ENCODE measurements at places on chromosomes 3 and 15.

GRCh38 chr3:10242182-10243065, 5.8 kb upstream of the TATDN2 start:
- no peak overlapping the region for H3K27ac ChIP-seq
- DNase-seq = no peak
- no peak overlapping the region for H3K4me3 ChIP-seq
- H3K27me3 ChIP-seq = no peaks in the 10 kb centered on the region

DNA sequence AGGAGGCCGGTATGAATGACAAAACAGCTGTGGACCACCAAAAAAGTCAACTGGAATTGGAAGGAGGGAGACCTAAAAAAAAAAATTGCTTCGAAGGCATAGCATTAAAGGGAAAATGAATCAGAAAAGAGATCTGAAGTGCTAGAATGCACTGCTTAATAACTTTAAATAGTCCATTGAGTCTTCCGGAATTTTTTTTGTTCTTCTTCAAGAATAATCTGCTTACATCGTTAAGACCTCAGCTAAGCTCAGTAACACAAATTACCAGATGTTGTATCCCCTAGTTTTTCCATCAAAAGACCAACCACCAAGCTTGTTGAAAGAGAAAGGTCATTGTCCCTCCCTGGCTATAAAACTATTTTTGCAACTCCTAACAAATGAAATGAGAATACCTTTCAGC, 560.5 kb downstream of the NR2F2 start:
- DNase-seq = no peak
- H3K4me3 ChIP-seq = no peak overlapping the region
- H3K36me3 ChIP-seq = no peaks in the 10 kb centered on the region

GRCh38 chr15:73321496-73322450, 47.0 kb downstream of the HCN4 start:
- H3K27me3 ChIP-seq = peaks cover 8% of the 10 kb centered on the region
- no peak overlapping the region for H3K4me3 ChIP-seq
- H3K4me1 ChIP-seq = no peaks in the 10 kb centered on the region
- H3K36me3 ChIP-seq = no peaks in the 10 kb centered on the region
- H3K27ac ChIP-seq = no peak overlapping the region

DNA sequence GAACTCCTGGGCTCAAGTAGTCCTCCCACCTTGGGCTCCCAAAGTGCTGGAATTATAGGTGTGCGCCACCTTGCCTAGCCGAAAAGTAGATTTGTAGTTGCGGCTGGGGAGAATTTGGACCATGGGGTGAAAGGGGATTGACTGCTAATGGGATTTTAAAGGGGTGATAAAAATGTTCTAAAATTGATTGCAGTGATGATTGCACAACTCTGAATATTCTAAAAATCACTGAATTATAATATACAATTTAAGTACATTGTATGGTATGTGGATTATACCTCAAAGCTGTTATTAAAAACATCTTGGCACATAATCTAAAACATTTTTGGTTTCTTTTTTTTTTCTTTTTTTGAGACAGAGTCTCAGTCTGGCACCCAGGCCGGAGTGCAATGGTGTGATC, 3.9 kb downstream of the PRC1 start:
- no peaks in the 10 kb centered on the region for H3K27me3 ChIP-seq
- DNase-seq = no peak
- H3K36me3 ChIP-seq = no peaks in the 10 kb centered on the region

- no peaks in the 10 kb centered on the region for H3K27me3 ChIP-seq
- DNase-seq = no peak
- H3K4me3 ChIP-seq = no peak overlapping the region
- H3K4me1 ChIP-seq = peaks cover 7% of the 10 kb centered on the region
- H3K27ac ChIP-seq = peak overlapping the region; percentile 40
Observed at GRCh38 chr3:46914849-46915248, 37.3 kb downstream of the PTH1R start.

- no peak for DNase-seq
- no peak overlapping the region for H3K4me3 ChIP-seq
- no peak overlapping the region for H3K27ac ChIP-seq
- peaks cover 29% of the 10 kb centered on the region for H3K27me3 ChIP-seq
- H3K36me3 ChIP-seq = no peaks in the 10 kb centered on the region
- peaks cover 12% of the 10 kb centered on the region for H3K4me1 ChIP-seq
Observed at GRCh38 chr3:194368918-194369317, 625 bp downstream of the LRRC15 start.

DNA sequence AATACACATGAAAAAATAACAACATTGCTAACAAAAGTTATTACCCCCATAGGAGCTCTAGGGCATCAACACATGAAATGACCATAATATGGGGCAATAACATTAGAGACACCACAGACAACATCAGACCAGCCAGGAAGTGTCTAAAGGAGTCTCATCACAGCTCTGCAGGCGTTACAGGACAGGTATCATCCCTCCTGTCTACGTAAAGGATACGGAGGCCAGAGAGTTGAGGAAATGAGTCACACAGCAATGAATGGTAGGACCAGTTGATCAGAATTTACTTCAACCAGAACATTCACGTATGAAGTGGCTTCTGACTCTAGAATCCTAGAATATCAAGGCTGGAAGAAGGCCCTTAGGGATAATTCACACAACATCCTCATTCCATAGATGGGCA, 1.8 kb downstream of the NME9 start:
- peaks cover 23% of the 10 kb centered on the region for H3K4me1 ChIP-seq
- H3K27me3 ChIP-seq = no peaks in the 10 kb centered on the region
- no peak overlapping the region for H3K27ac ChIP-seq
- DNase-seq = no peak
- no peak overlapping the region for H3K4me3 ChIP-seq
- no peaks in the 10 kb centered on the region for H3K36me3 ChIP-seq

DNA sequence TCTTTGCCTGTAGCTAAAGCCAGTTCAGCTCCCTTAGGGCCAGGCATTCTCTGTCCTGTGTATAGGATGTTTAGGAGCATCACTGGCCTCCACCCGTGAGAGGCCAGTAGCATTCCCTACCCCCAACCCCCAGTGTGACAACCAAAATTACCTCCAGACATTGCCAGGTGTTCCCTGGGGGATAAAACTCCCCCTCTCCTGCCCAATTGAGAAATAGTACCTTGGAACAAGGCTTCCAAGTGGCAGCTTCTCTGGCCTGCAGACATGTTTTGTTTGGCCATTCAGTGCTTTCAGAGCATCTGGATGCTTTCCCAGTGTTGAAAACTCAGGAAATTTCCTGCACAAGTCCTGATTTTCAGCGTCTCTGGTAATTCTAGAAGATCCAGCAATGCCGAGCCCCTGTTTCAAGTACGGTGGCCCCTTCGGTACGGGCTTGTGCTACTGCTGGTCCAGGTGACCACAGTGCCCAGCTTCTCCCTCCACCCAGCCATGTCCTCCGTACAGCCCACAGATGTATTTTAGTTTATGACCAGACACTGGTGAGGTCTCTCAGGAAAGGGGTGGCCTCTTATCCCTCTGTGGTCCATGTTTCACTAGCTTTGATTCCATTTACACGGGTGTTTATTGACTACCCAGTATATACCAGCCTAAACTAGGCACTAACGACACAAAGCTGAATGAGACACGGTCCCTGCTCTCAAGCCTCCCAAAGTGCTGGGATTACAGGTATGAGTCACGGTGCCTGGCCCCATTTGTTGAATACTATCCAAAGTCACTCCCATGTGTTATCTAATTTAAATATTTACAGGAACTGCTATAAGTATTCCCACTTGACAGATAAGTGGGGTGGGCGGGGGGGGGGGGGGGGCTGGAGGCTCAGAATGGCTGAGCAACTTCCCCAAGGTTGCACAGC, 125.4 kb upstream of the RAD18 start:
- H3K36me3 ChIP-seq = no peaks in the 10 kb centered on the region
- no peak overlapping the region for H3K4me3 ChIP-seq
- peaks cover 13% of the 10 kb centered on the region for H3K4me1 ChIP-seq
- no peaks in the 10 kb centered on the region for H3K27me3 ChIP-seq
- DNase-seq = no peak

DNA sequence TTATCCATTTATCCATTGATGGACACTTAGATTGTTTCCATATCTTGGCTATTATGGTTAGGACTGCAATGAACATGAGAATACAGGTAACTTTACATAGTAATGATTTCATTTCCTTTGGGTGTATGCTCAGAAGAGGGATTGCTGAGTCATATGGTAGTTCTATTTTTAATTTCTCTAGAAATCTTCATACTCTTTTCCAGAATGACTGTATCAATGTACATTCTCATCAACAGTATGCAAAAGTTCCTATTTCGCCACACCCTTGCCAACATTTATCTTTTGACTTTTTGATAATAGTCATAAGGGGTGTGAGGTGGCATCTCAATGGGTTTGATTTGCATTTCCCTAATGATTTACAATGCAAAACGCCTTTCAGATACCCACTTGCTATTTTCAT, 6.2 kb upstream of the NIPA1 start:
- no peaks in the 10 kb centered on the region for H3K36me3 ChIP-seq
- H3K27me3 ChIP-seq = no peaks in the 10 kb centered on the region
- no peak for DNase-seq
- no peaks in the 10 kb centered on the region for H3K4me1 ChIP-seq
- H3K27ac ChIP-seq = no peak overlapping the region

DNA sequence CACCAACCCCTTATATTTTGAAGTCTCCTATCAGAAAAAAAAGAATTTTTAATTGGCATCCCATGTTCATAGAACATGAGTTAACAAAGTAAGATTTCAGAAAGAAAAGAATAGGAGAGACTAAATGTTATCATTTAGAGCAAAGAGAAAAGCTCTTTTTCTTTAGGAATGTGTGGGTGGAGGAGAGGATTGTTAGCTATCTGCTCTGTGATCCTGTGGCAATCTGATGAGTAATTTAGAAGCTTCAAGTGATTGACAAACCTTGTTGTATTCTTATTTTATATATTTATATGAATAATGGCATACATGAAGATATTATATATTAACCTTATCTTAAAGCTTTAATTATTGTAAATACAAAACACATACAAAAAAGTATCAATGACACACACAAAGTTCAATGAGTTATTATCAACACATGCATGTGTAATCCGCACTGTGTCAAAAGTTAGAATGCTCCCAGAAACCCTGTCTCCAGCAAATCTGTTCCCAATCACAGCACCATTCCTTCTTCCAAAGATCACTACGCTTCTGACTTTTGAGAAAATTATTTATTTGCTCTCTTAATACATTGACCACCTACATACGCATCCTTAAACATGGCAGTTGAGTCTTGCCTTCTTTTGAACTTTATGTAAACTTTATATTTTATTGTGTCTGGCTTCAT, 907.4 kb downstream of the MCTP2 start:
- DNase-seq = no peak
- H3K36me3 ChIP-seq = no peaks in the 10 kb centered on the region
- H3K4me1 ChIP-seq = no peaks in the 10 kb centered on the region
- no peaks in the 10 kb centered on the region for H3K27me3 ChIP-seq
- no peak overlapping the region for H3K4me3 ChIP-seq

DNA sequence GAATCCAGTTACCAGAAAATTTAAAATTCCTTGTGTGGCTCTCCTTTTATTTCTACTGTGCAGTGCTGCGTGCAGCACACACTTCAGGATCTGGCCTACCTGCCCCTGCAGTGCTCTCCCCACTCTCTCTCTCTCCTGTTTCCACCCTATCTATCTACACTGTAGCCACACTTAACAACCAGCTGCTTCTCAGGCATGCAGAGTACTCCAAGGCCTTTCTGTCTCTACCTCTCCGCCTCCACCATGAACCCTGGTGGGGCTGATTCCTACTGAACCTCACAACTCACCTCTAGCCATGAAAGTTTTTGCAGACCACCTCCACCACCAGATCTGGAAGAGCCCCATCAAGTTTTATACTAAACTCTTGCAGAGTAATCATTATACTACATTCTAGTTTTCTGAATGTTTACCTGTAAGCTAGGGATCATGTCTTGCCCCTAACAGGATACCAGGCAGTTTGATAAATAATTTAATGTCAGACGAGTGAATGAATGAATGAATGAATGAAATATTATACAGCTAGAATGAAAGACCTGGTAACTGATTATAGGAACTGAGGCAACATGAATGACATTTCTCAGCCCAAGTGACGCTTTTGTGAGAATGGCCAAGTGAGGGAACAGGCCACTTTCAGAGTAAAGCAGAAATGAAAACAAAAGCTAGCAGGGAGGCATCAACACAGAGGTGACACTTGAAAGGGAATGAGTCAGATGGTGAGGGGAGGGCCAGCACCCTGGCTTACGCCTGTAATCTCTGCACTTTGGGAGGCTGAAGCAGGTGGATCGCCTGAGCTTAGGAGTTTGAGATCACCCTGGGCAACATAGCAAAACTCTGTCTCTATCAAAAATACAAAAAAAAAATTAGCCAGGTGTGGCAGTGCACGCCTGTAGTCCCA, 363.5 kb downstream of the FOXP1 start:
- no peak for DNase-seq
- H3K4me3 ChIP-seq = no peak overlapping the region
- peaks cover 10% of the 10 kb centered on the region for H3K4me1 ChIP-seq
- no peak overlapping the region for H3K27ac ChIP-seq
- no peaks in the 10 kb centered on the region for H3K36me3 ChIP-seq
- H3K27me3 ChIP-seq = no peaks in the 10 kb centered on the region

- no peak overlapping the region for H3K27ac ChIP-seq
- no peak overlapping the region for H3K4me3 ChIP-seq
- H3K27me3 ChIP-seq = no peaks in the 10 kb centered on the region
- DNase-seq = no peak
Observed at GRCh38 chr3:93962798-93963197, 10.9 kb downstream of the PROS1 start.

DNA sequence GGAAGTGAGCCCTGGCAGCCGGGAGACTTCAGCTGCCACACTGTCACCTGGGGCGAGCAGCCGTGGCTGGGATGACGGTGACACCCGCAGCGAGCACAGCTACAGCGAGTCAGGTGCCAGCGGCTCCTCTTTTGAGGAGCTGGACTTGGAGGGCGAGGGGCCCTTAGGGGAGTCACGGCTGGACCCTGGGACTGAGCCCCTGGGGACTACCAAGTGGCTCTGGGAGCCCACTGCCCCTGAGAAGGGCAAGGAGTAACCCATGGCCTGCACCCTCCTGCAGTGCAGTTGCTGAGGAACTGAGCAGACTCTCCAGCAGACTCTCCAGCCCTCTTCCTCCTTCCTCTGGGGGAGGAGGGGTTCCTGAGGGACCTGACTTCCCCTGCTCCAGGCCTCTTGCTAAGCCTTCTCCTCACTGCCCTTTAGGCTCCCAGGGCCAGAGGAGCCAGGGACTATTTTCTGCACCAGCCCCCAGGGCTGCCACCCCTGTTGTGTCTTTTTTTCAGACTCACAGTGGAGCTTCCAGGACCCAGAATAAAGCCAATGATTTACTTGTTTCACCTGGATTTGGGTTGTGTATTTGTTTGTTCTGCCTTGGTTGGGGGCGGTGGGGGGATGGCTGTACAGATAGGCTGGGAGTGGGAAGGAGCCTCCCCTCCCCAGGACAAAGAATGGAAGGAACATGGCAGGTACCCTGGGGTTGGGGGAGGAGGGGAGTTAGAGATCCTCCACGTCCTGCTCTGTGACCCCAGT, 2.9 kb upstream of the GRM2 start:
- H3K27ac ChIP-seq = no peak overlapping the region
- no peak for DNase-seq
- no peaks in the 10 kb centered on the region for H3K4me1 ChIP-seq
- H3K36me3 ChIP-seq = no peaks in the 10 kb centered on the region
- H3K4me3 ChIP-seq = no peak overlapping the region
- H3K27me3 ChIP-seq = no peaks in the 10 kb centered on the region
